Activated gamma-delta T cell treated with Interleukin-2 at 50 U/mL for 16 hours (primary cell): ENCODE measurements at places on chromosomes 13 and 19.
A peak's percentile ranks its signal among the peaks of the same experiment; 100 is the strongest.

- DNase-seq, result no peak
These were observed 176.4 kb upstream of the TRPC4 start for GRCh38 chr13:38046049-38046376.

GRCh38 chr13:79307433-79307861, 98.6 kb downstream of the RBM26 start:
- no peak for DNase-seq

GRCh38 chr13:112056284-112056727, 10.6 kb upstream of the SOX1 start:
- DNase-seq, result no peak

- no peak for DNase-seq
These were observed 16.0 kb upstream of the EMC10 start for GRCh38 chr19:50460161-50460765.

DNA sequence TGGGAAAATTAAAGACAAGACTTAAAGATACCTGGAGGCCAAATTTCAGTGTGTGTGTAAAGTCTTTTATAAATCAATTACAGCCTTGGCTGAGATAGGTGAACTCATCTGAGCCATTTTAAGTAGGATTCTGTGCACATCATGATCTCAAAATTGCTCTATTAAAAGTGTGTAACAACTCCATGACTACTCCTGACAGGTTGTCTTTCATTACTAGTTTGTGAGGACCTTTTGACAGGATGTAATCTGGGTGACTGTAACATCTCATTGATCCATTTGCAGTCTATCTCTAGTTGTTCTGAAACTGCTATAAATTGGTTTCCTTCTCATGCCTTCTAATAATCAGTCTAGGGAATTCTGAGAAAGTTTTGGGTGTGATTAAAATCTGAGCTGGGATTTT, 753.3 kb downstream of the SLITRK5 start:
- DNase-seq, result no peak

DNA sequence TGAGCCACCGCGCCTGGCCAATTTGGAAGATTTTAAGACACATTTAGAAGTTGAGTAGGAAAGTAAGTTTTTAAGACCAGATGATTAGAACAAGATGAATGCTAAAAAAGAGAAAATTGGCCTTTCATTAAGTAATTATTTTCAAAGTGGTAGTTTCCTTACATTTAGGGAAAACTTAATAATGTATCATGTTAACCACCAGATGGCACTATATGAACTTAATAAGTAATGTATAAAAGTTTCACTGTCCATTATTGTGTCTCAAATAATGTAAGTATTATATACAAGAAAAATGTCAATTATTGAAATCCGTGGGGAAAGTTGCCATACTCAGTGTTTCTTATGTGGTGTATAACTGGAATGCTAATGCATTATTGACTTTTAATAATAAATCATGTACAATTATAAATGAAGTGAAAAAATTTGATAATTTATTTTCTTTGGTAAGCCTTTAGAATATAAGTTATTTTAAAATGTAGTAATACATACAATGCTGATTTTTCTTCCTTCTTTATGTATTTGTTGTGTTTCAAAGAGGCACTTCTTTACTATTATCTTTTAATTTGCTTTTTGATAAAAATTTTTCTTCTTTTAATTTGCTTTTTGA, 29.2 kb downstream of the COG6 start:
- DNase-seq, result no peak

GRCh38 chr13:30570691-30571090, 47.0 kb upstream of the USPL1 start:
- DNase-seq, result no peak

DNA sequence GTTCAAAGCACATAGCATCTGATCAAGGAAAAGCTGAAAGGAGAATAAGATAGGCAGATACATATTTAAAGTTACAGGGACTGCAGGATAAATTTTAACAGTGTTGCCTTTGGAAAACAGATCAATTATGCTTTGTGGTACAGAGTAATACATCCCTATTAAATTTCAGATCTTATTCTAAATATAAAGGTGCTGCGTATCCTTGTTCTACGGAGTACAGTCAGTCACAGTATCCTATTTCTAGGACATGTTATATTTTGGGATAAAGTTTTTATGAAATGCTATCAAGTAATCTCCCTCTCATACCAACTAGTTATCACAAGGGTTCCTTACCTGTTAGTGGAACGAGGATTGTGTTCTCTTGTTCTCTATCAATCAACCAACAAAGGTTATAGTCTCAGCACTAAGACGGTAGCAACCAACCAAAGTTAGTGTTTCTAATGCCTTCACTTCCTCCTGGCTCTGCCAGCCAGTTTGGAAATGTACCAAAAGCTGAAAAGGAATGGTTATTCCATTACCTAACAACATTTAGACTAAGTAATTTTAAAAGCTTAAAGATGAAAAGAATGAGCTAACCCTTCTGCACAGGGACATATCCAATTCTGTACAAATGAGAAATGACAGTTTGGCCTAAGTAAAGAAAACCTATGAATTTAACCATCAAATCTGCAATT, 35.2 kb downstream of the TSC22D1 start:
- no peak for DNase-seq

GRCh38 chr19:15453091-15453578, 3.4 kb upstream of the WIZ start:
- DNase-seq, result no peak

DNA sequence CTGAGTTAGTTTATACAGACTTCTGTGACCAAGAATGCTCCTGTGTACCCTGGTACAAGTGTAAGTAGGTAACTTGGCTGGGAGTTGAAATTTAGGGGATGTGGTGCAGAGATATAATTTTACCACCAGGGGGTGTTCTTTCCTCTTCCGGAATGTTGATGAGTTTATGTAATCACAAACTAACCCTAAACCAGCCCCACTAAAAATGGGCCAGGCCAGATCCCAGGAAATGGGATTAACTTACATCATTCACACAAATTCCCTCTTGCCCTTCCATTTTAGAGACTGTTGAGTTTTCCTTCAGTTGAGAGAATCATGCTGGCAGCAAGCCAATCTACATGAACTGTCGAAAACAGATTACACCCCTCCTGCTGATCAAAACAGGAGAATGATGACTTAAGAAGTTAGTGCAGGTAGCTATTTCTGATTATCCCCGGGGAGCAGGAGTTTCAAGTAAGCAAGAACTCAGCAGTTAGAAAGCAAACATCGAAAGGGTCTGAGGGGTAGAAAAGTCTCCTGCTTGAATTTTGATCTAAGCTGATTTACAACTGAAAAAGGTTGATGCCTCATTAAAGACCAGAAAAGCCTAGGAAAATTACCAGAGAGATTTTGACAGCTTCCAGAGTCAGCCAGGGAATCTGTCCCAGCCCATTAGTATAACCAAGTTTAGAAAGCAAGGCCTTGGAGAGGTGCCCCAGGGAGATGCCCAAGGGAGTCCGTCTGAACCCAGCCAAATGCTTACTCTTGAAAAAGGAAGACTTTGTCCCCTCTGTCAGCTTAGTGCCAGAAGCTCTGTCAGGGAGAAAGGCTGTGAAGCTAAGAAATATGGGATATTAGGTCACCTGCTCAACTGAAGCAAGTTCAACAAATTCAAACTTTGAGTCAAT, 32.3 kb upstream of the MED4 start:
- DNase-seq, result peak; percentile 34

GRCh38 chr13:93875547-93875946, 603.9 kb downstream of the DCT start:
- DNase-seq, result no peak

DNA sequence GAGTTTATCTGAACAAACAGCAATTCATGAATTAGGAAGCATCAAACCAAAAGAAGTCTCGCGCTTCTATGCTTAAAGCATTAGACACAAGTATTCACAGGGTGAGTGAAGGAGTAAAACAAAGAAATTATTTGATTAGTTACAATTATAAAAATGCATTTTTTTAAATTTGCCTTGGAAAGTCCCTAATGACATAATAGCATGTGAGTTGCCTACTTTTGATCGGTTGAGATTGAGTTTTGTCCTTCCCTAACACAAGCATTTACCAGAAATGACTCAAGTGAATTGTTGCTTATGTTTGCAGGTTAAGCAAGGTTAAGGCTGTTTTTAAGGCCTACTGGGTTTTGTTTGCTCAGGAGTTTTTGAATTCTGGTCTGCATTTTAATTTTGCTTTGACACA, 389 bp upstream of the ZNF649 start:
- DNase-seq, result no peak

GRCh38 chr13:98482476-98483444, 94.1 kb downstream of the STK24 start:
- DNase-seq, result no peak

DNA sequence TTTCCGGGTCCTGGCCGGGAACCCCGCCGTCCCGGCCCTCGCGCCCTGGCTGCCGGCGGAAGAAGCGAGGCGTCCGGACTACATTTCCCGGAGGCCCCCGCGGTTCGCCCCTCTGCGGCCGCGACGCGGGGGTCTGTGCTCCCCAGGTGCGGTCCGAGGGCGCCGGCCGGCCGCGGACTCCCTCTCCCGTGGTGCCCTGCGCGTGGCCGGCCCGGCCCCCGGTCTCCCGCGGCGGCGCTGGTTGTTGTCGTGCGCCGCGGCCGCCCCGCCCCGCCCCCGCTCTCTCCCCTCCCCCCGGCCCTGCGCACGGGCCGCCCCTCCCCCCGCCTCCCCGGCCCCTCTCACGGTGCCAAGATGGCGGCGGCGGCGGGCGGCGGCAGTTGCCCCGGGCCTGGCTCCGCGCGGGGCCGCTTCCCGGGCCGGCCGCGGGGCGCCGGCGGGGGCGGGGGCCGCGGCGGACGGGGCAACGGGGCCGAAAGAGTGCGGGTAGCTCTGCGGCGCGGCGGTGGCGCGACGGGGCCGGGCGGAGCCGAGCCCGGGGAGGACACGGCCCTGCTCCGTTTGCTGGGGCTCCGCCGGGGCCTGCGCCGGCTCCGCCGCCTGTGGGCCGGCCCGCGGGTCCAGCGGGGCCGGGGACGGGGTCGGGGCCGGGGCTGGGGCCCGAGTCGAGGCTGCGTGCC, at the start of gene KMT2B:
Gene KMT2B (plus strand): TSS at position 339 of the 680 bp plus-strand sequence. CDS start 16 bp downstream, at position 355.
- DNase-seq, result no peak

DNA sequence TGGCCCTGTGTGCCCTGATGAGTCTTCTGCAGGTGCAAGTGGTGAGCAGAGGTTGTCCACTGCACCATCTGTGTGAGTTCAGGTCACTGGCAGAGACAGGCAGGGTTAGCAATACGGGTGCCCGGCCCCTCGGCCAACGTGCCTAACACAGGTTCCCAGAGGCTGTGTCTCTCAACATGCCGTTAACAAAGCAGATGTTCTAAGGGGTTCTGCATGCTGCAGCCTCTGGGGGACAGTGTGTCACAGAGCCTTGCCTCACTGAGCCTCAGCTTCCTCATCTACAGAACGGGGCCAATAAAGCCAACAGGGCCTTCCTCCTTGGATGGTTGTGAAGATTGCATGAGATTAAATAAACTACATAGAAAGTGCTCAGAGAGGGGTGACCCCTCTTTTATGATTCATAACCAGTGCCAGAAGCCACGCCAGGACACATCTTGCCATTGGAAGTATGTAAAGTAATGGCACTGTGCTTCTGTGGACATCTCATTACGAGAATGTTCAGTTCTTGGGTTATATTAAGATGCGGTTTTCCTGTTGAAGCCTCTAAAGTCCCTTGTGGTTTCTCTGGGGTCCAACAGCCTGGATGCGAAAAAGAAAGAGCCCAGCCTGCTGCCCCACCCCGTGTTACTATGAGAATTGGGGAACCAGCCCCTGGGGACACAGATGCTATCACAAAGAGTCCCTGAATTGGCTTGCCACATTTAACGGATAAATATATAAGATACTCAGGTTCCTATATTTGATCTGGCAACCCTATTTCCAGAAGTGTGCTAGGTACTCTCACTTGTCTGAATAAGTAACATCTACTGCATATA, 11.2 kb upstream of the ARHGEF18 start:
- DNase-seq, result no peak

GRCh38 chr13:73299787-73300186, 241.0 kb downstream of the KLF5 start:
- no peak for DNase-seq

GRCh38 chr13:98293103-98293502, 116.0 kb upstream of the RNF113B start:
- no peak for DNase-seq

DNA sequence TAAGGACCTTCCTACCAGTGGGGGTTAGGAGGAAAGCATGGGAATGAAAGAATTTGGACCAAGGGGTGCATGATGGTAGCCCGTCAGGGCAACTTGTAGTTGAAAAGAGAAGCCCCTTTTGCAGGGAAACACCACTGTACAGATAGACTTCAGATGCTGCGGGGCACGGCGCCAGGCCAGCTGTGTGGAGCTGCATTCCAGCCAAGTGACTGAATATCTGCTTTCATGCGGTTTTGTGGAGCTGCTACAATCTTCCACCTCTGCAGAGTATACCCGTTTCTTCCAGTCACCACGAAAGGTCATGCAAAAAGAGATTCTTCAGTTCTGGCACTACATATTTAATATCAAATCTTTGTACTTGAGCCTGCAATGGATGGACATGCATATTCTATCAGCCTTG, 104.7 kb downstream of the RGCC start:
- DNase-seq, result no peak

DNA sequence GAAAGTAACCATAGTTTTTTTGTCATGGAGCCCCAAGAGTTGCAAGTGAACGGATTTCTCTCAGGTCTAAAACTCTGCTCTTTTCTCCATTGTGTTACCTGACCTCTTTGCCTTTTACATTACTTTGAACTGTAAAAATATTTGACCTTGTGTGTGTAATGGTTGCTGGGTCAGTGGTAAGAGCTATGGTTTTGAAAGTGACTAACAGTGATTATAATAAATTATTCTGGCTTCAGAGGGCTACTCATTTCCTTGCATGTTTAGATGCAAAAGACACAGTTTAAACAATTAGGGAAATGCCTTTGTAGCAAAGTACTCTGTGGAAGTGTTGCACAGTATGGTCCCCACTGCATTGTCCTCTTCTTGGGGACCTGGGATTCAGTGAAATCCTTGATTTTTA, 29.3 kb upstream of the PSG8 start:
- DNase-seq, result no peak

DNA sequence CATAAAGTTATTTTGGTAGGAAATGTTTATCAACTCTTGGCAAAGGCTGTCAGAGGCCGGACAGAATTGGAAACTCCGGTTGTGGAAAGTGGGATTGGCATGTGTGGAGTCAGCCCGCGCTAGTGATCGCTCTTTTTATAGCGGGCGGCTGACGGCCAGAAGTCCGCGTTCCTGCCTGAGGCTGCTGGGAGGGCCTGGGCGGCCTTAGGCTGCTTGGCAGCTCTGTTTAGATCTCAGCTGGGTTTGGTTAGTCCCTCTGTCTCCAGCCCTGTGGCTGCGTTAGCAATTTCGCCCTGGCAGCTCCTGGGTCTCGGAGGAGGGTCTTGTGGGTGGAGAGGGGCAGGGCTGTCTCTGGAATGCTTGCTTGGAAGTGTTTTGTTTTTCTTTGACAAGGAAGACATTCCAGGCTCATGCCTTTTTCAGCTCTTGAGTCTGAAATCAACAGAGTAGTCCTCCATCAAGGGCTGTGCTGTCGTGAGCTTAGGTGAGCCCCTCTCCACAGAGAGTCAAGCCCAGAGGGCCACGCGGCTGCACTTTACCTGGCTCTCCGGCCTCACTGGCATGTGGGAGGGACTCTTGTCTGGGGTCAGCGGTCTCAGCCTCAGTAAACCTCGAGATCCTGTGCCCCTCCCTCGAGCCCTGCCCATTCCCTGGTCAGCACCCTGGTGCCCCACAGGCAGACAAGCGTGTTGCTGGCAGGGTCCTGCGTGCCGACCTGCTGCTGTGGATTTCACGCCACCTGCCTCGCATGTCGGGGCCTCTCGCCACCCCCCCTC, 22.5 kb downstream of the DOT1L start:
- DNase-seq, result no peak

GRCh38 chr19:43625918-43626579, 6.6 kb upstream of the ZNF428 start:
- DNase-seq, result no peak

GRCh38 chr13:66200555-66200954, 1029.6 kb downstream of the PCDH9 start:
- no peak for DNase-seq
